ENCODE measurements at places on chromosomes 5 and 9.

DNA sequence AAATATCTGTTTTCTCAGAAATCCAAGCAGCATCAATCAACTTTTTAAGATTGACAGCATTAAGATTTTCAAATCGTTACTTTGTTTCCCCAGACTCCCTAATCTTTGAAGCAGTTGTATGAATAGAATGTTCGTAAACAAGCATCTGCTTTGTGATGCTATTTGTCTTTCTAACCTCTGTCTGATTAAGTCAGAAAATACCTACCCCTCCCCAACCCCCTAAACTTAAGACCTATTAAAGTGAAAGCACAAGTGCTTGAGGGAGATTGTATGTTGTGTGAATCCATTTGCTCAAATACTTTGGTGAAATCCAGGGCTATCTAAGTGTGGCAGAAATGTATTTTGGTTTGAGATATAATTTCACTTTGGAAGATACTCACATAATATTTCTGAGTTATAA, 47.9 kb upstream of the C5orf47 start:
- DNase-seq = no peak

DNA sequence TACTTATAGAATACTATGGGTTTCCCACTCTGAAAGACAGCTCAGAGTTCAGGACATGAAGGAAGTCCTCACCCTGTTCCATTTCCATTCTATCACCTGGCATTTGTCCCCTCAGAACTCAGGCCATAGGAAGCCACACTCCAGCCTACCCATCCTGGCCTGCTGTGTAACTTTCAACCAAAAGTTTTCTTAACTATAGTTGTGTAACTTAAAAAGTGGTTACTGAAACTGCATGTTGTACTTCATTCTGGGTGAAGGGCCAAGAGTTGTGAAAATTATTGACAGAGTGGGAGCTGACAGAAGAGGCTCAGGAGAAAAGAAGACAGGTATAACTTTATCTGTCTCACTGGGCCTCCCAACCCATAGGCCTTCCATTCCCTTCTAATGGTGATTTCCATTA, 212.5 kb downstream of the RAB3C start:
- no peak for DNase-seq

GRCh38 chr5:72314571-72315172, 5.4 kb downstream of the MRPS27 start:
- no peak for DNase-seq

DNA sequence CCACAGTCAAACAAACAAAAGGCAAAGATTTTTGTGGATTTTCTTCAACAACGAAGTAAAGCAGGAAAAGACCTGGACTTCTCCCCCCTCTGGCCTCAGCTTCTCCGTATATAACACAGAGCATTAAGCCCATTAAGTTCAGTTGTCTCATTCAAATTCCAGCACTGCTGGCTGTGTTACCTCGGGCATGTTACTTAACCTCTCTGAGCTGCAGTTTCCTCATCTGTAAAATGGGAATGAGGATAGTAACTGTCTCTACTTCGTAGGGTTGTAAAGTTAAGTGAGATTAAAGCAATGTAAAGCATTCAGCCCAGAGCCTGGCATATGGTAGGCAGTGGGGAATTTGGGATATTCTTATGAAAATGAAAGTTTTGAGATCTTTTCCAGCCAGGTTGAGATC, 92.7 kb upstream of the SMIM23 start:
- DNase-seq = no peak

DNA sequence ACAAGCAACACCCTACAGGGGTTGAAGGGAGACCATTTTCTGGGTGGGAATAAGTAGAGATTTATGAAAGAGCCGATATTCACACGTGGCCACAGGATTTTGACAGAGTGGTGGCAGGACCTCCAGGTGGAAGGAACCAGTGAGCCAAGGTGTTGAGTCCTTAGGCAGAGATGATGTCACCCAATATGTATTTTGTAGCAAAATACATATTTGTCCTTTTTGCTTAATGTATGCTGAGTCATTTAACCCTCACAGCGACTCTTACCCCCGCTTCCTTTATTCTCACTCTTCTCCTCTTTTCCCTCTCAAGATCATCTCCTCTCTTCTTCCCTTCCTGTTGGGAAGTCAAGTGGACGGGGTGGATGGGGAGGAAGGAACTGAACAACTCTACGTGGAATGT, 215.7 kb upstream of the S1PR3 start:
- no peak for DNase-seq

DNA sequence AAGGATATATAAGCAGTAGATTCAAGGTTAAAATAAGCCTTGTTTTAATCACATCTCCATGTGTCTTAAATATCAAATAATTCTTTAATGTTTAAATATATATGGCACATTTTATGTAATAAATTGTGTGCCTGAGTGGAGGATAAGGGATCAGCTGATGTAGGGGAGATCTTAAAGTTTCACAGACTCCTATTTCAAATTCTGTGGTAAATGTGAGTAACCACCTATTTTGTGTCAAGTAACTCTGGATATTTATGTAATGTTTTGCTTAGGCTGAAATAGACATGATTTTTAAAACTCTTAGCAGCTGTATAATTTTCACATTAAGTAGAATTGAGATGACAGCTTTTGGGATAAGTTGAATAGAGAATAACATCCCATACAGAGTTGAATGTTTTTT, 41.3 kb upstream of the ITGA2 start:
- DNase-seq = no peak

DNA sequence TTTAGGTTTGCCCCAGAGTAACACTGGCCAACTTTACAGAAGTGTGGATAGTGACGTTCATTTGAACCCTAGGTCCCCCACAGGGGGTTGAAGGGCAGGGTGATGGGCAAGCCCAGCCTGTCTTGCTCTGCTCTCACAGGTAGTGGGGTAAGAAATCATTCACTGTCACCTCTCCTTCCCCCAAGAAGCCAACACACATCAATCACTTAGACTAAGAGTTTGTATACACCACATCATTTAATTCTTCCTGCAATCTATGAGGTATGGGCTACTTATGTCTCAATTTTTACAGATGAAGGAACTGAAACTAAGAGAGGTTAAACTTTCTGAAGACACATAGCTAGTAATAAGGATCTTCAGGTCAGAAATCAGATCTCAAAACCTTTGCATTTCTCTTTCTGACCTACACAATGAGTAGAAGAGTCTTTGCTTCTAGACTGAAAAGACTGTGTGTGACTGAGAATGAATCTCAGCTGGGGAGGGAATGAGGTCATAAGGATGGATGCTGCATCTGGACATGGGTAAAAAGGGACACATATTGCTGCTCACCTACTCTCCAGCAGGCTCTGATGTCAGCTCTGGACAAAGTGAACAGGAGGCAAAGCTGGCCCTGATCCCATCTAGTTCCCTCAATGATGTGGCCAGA, 81.0 kb upstream of the EQTN start:
- no peak for DNase-seq

DNA sequence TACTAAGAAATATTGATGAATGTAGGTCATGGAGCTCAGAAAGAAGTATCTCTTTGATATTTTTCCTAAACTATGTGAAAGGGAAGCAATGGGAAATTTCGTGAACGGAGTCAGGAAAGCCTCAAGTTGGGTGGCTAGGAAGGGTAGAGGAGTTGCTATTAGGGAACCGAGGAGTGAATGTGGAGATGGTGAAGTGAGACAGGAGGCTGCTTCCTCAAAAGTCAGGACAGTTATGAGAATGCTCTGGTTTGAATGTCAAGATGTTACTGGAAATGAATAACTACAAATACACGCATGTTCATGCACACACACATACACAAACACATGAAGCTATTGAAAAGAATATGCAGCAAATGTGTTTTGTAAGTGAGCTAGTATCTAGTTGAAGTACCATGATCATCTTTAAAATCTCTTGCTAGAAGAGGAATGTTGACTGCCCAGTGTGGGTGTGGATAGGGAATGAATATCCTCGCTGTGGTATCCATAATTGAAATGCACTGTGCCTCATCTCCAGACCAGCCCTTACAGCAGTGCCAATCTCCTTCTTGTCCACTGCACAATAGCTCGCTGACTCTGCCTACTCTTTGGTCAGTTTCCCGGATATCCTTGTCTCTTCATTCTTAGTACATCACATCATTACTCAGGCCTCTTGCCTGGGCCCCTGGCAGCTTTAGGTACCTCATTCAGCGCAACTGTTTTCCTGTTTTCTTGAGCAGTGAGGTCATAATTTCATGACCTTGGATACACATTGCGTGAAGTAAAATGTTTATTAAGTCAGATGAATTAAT, 21.9 kb upstream of the PDCD1LG2 start:
- DNase-seq = no peak

DNA sequence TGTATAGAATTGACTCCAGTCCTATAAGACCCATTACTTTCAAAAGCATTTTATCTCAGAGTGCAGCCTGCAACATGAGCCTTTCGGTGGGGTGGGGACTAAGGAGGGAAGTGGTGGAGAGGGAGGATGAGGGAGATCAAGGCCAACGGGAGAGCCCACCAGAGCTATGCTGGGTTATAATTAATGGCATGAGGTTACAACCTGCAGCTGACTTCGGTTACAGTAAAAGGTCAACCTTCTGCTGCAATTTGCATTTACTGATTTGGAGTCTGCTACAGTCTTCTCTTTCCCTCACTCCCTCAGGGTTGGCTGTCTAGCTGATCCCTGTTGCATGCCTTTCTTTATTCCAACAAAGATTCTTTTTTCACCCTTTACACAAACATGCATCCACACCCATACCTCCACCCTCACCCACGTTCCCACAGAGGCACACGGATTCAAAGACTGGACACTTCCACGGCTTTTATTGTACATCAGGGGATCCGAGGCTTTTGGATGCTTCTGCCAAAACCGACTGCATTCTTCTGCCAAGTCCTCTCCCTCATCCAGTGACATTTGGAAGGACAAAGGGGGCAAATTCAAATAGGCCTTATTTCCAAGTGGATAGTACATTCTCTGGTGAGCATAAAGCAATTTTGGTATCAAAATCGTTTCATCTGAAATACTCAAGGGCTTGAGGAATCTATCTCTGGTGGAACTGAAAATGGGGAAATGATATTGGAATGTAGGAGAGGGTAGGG, 381.2 kb downstream of the NFIB start:
- no peak for DNase-seq

DNA sequence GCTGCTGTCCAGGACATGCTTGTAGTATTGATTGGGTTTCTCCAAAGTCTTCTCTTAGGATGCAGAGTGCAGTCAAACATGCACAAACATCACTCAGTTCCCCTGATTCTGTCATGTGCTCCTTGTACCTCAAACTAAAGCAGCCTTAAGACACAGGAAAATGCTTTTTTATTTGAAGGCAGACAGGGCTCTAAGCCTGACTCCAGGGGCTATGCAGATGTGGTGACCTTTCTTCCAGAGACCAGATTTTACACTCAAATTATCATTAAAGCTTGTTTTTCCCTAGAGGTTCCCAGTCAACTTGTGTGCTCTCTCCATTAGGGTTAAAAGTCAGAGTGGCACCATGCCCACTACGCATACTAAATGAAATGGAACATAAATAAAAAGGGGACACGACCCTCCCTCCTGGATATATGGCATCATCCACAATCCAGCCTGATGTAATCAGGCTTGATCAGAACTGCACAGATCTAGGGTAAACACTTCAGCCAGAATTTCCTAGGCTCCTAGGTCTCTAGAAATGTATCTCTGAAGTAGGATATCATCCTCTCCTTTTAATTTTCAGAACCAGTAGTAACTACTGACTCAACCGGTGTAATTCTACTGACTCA, 771.1 kb downstream of the NR2F1-AS1 start:
- no peak for DNase-seq

DNA sequence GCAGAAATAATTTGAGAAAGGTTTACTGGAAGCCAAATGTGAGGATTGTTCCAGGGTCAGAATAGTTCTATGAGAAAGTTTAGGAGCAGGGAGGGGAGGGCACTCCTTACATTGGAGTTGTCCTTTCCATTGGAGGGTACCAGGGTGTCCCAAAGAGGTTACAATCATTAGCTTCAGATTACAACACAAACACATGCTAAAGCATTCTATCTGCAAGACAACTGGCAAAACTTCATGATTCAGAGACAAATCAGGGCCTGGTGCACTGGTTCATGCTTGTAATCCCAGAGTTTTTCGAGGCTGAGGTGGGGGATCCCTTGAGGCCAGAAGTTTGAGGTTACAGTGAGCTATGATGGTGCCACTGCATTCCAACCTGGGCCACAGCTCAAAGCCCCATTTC, 51.8 kb downstream of the NSUN2 start:
- no peak for DNase-seq

GRCh38 chr5:76685704-76686103, 30.2 kb upstream of the F2R start:
- no peak for DNase-seq
